NCI-H510A treated with DMSO at 0.1 percent for 48 hours (cell line): ENCODE measurements at places on chromosomes 2 and 18.

GRCh38 chr2:85999061-85999831 is 106.4 kb downstream of the POLR1A start:
- no peak for DNase-seq

GRCh38 chr2:22521620-22522019 is 863.4 kb upstream of the KLHL29 start:
- DNase-seq: no peak

GRCh38 chr2:231183851-231184250 is 14.6 kb upstream of the ARMC9 start:
- no peak for DNase-seq

DNA sequence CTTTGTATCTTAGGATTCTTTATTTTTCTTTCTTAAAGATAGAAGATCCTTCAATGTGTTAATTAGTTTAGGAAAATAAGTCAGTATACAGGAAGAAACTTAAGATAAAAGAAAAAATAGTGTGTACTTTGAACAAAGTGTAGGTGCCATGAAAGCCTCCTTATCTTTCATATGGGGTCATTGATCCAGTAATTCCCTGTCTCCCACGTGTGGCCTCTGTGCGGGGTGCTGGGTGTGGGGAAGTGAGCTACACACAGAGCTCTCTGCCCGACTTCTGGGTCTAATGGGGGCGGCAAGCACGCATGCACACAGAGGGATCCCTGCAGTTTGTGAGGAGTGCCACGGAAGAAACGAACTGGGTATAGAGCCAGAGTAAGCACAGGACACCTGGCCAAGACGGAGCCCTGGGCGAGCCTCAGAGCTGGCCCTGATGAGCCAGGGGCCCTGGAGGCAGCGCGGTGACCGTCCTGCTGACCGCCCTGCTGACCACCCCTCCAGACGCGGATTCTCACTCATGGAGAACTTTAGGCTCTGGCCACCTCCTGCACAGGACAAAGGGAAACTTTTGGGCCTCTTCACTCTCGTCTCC is 253.5 kb downstream of the ACKR3 start:
- DNase-seq: no peak

DNA sequence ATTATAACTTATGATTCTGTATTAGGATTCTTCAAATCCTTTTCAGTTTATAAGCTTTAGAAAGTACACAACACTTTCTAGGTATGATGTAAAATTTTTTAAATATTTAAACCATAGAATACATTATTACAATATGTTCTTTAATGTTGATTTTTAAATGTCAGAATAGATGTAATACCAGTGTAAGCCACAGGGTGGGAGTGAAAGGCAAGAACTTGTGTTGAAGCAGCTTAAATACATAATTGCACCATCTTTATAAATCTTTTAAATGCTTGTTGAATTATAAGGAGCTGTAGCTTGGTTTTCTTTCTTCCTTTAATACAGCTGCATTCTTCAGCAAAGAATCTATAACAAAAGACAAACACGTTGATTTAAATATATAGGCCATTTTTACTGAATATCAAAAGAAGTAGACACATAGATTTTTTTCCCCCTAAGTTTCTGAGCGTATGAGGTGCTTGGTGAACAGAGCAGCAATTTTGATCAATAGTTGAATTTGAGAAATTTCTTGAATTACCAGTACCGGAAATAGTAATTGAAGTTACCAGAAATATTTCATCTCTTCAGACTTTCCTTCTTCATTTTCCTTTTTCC is 63.0 kb downstream of the TANK start:
- DNase-seq: peak; percentile 21

GRCh38 chr18:54233228-54233625 is 8.8 kb upstream of the MBD2 start:
- DNase-seq: no peak

DNA sequence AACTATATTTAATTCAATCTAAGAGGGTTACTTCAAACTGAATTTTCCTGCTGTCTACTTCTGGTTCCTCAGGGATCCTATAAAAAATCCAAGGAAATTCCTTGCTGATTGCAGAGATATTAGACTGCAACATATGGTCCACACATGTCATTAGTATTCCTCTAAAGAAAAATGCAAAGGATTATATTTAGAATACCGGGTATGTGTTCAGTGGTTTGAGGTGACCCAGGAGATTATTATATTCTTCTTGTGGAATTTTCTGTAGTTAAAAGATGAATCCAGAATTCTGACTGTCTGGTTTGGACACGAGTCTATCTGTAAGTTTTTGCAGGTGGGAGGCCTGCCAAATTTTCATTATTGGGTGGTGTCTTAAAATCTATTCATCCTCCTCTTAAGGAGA is 18.2 kb downstream of the HOXD1 start:
- no peak for DNase-seq

GRCh38 chr2:68741805-68742306 is 7.2 kb downstream of the ARHGAP25 start:
- DNase-seq: peak; percentile 31

GRCh38 chr2:64192125-64192479 is 47.9 kb upstream of the PELI1 start:
- DNase-seq: no peak

DNA sequence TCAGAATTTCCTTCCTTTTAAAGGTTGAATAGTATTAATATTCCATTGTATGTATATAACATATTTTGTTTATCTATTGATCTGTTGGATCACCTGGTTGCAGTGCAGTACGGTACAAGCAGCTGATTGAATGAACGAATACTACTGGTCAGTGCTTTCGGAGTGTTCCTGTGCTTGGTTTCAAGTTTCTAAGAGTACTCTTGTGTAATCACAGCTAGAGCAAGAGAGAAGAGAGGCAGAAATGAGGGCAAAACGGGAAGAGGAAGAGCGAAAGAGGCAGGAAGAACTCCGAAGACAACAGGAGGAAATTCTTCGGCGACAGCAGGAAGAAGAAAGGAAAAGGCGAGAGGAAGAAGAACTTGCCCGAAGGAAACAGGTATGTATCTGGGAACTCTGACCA is 40.3 kb upstream of the KCNJ13 start:
- peak; percentile 93 for DNase-seq

- no peak for DNase-seq
Observed at GRCh38 chr2:144824306-144825080, 304.6 kb upstream of the ZEB2 start.

GRCh38 chr2:213034585-213034984 is 116.8 kb downstream of the IKZF2 start:
- DNase-seq: no peak

- peak; percentile 75 for DNase-seq
Observed at GRCh38 chr2:5365871-5366461, 326.2 kb upstream of the SOX11 start.

GRCh38 chr18:7817575-7818230 is 250.6 kb downstream of the PTPRM start:
- no peak for DNase-seq

DNA sequence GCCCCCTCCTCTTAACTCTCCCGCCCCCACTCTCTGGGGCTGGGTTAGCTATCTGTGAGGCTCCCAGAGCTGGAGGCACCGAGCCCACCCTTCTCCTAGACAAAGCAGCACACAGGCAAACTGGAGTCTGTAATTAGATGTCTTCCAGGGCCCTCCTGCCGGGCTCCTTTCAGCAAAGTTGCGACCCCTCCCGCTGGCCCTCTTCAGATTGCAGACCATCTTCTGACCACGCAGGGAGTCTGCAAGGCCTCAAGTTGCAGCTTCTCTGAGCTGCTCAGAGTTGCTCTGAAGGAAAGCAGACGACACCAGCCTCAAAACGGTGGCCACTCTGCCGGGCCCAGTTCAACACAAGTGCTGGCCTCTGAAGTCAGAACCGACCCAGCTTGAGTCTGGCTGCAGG is 228.4 kb upstream of the COPS8 start:
- DNase-seq: no peak

- no peak for DNase-seq
Observed at GRCh38 chr2:168079236-168079635, 168.2 kb downstream of the STK39 start.

GRCh38 chr2:117169036-117169765 is 645.3 kb upstream of the DDX18 start:
- no peak for DNase-seq

- DNase-seq: no peak
Observed at GRCh38 chr2:69936906-69937305, 22.0 kb downstream of the MXD1 start.

DNA sequence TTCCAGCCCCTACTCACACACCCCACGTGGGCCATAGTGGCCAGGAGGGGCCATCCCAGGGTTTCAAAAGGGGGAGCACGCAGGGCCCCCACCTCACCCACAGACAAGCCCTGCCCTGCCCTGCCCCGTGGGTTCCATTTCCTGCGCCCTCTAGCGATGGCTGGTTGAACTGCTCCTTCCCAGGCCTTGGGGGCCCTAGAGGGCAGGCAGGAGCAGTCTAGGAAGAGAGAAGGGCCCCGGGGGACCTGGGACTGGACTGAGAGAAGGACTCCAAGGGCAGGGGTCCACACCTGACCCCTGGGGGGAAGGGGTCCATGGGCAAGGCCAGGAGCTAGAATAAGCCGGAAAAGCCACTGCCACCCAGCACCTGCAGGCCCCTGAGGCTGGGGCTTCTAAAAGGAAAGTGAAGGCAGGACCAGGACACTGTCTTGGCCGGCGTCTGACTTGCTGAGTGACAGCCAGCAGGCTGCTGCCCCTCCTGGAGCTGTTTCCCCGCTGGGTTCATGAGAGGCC is 10.1 kb downstream of the CYP26B1 start:
- DNase-seq: peak; percentile 52

DNA sequence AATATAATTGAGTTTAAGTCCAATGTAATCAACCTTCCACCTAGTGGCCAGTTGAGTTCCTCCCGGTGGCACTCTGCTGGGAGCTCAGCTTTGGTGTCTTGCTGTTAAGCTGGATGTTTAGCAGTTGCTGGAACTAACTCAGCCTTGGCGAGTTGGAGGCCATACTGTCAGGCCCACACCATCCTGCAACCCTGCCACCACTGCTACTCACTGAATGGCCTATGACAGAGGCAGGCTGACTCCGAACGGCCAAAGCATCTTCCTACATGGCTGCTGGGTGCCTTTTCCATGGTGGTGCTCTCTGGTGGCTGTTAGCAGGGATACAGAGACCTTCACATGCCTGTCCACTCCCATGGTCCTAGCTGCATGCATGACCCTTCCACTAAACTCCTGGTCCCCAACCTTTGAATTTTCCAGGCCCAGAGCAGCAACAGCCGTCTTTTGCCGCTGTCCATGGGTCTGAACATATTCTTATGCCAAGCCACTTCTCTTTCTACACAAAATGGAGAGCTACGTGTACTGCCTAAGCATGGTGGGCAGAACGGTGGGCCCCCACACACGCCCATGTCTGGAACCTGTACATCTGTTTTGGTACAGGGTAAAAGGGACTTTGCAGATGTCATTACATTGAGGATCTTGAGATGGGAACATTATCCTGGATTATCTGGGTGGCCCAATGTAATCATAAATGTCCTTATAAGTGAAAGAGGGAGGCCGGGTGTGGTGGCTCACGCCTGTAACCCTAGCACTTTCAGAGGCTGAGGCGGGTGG is 15.0 kb upstream of the TRAF3IP1 start:
- no peak for DNase-seq

DNA sequence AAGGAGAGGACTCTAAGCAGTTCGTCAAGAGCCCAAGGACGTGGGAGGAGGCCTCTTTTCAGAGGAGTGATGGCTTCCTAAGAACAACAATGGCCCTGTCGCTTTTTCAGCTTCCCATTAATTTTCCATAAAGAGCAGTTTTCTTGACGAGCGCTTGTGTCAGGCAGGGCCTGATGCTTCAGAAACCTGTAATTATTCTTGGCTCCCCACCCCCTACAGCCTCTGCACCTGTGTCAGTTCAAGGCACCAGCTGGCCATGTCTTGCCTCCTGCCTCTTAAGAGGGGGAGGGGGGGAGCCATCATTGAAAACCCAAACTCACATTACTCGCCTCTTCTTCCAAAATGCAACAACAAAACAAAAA is 32.3 kb downstream of the KLF7 start:
- peak; percentile 31 for DNase-seq

DNA sequence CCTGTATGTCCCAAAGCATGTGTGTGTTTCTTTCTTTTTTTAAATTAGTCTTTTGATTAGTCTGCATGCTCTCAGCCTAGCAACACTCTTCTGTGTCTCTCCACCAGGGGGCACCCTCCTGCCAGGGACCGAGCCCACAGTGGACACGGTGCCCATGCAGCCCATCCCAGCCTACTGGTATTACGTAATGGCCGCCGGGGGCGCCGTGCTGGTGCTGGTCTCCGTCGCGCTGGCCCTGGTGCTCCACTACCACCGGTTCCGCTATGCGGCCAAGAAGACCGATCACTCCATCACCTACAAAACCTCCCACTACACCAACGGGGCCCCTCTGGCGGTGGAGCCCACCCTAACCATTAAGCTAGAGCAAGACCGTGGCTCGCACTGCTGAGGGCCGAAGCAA is 93.8 kb downstream of the NRP2 start:
- no peak for DNase-seq

GRCh38 chr2:3624059-3624794 is 29.3 kb downstream of the COLEC11 start:
- no peak for DNase-seq

GRCh38 chr2:26412091-26412673 is 10.5 kb downstream of the DRC1 start:
- DNase-seq: no peak
